ENCODE measurements at places on chromosomes 2 and 18.

GRCh38 chr2:85310330-85310729 is 17.5 kb downstream of the TGOLN2 start:
- DNase-seq, result no peak

DNA sequence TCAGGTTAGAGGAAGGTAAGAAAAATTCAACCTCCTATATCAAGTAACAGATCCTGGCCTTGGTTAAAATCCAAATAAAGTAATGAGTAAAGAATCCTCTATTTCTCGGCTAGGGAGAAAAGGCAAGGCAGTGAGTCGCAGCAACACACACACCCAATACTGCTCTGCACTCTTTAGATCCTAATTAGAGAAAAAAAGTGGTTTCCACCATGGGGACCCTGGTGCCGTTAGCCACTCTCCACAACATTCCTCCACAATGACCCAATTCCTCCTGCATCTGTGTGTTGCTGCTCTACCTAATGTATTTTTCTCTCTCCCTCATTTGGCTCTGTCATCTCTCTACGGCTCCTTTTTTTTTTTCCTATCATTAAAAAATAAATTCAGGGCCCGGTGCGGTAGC is 462.7 kb downstream of the METTL4 start:
- no peak for DNase-seq

DNA sequence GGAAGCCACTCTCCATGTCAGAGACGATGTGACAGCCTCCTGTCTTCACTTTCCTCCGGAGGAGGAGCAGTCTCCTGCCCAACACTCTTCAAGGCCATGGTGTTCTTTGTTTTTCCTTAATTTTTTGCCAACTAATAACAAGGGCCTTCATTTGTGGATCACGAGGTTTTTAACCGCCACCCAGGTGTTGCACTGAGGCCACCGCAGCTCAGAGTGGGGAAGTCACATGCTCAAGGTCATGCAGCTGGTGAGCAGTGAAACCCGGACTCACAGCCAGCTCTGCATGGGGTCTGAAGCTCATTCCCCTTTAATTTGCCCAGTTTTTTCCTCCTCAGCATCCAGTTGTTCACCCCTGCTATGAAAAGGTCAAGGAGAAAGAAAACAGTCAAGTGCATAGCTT is 19.6 kb downstream of the ENOSF1 start:
- DNase-seq, result no peak

DNA sequence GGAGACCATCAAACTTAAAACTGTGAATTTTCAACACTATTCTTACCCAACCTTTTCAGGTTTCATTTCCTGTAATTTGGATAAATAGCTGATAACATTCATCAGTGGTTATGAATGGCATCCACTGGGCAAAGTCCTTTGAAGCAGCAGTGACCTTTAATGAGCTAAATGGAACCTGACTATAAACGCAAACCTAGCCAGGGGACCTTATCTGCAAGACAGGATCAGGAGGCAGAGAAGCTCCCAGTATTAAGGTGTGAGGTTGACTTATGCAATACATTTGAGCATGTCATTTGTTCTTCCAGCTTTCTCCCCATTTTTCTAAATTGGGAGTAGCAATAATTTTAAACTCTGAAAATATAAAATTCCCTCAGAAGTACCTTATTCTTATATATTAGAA is 38.4 kb downstream of the CREG2 start:
- DNase-seq, result no peak

- DNase-seq, result no peak
Observed at GRCh38 chr2:30287857-30288513, 56.7 kb downstream of the LBH start.

GRCh38 chr18:26483633-26484032 is 64.7 kb downstream of the KCTD1 start:
- DNase-seq, result no peak

DNA sequence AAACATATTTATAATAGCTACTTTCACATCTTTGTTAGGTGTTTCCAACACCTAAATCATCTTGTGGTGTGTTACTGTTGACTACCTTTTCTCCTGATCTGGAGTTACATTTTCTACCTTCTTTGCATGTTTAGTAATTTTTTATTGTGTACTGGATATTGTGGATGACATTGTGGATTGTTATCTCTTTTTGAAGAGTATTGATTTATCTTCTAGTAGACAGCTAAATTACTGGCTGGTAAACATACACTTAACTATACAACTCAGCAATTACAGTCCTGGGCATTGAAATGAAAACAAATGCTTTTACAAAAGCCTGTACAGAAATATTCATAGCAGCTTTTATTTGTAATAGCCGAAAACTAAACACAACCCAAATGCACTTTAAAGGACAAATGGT is 150.8 kb downstream of the PTRHD1 start:
- DNase-seq, result no peak

DNA sequence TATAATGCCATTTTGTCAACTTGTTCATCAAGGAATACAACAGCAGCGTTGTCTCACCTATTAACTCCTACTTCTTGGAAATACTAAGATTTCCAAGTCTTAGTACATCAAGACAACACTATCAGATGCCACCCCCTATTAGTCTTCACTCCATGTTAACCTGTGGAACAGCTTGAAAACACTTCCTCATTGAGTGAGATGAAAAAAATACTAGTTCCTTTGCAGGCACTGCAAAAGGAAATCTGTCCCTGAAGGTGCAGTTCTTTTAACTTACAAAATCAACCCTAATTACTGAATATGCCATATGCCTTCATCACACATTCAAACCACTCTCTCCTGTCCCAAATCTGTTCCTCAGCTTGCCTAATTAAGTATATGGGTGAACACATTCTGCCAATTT is 4.0 kb downstream of the CWC22 start:
- no peak for DNase-seq

- no peak for DNase-seq
Observed at GRCh38 chr2:105576440-105577241, 168.1 kb upstream of the NCK2 start.

DNA sequence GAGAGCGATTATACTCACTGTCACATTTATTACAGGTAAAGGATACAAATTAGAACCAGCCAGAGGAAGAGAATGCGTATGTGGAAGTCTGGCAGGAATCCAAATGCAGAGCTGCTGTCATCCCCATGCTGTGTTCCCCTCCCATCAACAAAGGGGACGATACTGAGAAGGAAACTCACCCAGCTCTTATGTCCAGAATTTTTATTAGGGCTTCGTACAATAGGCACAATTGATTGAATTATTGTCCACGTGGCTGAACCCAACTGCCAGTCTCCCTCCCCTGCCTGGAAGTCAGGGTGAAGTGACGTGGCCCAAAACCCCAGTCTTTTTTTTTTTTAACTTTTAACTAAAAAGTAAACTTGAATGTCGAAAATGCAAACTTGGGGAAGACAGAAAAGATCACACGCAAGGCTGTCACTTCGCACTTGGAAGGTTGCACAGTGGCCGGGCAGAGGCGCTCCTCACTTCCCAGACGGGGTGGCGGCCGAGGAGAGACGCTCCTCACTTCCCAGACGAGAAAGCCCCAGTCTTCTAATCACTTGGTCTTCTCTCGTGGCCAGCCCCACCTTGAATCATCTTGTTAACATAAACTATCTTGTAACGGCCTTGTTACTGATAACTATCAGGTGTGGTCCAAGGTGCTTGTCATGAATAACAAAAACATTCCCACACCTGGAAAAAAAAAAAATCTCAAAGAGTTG is 40.0 kb upstream of the ITSN2 start:
- DNase-seq, result no peak

GRCh38 chr2:228763379-228763981 is 507.6 kb downstream of the PID1 start:
- no peak for DNase-seq

DNA sequence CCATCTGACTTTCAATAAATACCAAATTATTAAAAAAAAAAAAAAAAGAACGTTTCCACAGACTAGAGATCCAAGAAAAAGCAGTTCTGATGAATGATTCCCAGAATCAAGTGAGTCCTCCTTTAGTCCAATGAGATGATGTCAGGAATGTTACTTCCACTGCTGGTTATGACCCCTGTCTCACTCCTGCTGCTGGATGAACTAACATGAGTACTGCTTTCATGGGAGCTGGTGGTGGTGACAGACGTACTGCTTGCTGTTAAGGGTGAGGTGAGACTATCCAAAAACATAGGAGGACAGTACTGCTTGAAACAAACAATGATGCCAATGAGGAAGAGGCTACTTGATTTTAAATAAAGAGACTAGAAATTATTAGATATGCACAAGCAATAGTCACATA is 55.5 kb upstream of the ST8SIA5 start:
- no peak for DNase-seq

DNA sequence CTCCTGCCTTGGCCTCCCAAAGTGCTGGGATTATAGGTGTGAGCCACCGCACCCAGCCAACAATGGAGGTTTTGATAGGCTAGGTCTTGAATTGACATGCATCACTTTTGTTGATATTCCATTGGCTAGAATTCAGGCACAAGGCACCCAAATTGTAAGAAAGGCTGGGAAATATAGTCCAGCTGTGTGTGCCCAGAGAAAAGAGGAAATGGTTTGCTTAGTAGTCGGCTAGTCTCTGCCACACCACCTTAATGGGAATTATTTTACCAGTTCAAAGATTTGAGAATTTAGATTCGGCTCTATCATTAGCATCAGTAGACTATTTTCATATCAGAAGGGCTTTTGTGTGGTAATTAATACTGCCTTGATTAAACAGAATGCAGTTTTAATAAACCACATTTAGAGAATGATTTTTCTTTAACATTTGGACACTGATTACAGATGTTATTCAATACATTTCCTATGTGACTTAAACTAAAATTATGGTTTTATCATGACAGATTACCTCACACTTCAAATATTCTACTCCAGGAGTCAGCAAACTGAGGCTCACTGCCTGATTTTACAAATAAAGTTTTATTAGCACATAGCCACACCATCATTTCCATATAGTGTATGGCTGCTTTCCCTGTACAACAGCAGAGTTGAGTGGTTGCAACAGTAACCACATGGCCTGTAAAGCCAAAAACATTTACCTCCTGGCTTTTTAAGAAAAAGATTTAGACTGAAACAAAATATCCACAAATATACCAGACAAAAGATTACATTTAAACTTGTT is 27.4 kb downstream of the DBI start:
- DNase-seq, result no peak

- no peak for DNase-seq
Observed at GRCh38 chr2:20526708-20527107, 79.8 kb downstream of the RHOB start.

DNA sequence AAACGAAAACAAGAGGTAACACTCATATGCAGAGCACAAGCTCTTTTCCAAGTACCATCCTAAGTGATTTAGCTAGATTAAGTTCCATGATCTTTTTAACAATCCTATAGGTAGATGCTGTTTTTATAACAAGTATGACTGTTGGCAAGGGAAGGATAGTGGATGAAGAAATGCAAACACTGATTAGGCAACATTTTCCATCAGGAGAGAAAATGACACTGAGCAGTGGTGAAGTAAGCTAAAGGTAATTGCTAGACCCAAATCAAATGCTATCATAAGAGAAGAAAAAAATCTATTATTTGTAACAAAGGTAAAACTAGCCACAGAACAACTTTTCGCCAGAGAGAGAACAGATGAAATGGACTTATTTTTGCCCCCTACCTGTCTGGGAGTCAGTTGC is 34.3 kb upstream of the BARD1 start:
- DNase-seq, result no peak

DNA sequence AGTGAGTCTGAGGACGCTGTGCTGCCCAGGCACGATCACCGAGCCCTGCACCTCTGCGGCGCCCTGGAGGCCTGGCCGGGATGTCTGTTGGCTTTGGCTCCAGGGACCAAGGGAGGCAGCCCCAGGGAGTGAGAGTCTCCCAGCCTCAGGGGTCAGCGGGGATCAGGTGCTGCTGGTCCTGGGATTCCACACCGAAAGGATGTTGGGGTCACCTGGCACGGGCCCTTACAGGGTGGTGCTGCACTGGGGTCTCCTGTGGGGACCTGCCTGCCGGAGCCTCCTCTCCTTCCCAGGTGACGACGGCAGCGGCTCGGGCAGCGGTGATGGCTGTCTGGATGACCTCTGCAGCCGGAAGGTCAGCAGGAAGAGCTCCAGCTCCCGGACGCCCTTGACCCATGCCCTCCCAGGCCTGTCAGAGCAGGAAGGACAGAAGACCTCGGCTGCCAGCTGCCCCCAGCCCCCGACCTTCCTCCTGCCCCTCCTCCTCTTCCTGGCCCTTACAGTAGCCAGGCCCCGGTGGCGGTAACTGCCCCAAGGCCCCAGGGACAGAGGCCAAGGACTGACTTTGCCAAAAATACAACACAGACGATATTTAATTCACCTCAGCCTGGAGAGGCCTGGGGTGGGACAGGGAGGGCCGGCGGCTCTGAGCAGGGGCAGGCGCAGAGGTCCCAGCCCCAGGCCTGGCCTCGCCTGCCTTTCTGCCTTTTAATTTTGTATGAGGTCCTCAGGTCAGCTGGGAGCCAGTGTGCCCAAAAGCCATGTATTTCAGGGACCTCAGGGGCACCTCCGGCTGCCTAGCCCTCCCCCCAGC is 30.5 kb downstream of the GPC1 start:
- peak; percentile 58 for DNase-seq

GRCh38 chr2:239178484-239178883 is 222.3 kb downstream of the HDAC4 start:
- peak; percentile 17 for DNase-seq

DNA sequence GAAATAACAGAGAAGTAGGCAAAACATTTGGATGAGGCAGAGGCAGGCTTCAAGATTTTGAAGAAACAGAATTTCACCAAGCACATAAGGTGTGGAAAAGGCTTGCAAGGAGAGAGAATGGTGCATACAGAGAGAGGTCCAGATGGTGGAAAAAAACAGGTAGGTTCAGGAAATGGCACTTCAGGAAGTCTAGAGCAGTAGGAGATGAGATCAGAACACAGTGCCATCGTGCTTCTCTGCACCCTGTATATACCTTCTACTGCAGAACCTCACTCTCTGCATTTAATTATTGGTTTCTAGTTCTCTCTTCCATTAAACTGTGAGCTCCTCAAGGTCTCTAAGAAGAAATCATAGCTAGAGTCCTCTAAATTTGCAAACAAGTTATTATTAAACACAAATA is 2.4 kb downstream of the PAIP2B start:
- DNase-seq, result no peak

DNA sequence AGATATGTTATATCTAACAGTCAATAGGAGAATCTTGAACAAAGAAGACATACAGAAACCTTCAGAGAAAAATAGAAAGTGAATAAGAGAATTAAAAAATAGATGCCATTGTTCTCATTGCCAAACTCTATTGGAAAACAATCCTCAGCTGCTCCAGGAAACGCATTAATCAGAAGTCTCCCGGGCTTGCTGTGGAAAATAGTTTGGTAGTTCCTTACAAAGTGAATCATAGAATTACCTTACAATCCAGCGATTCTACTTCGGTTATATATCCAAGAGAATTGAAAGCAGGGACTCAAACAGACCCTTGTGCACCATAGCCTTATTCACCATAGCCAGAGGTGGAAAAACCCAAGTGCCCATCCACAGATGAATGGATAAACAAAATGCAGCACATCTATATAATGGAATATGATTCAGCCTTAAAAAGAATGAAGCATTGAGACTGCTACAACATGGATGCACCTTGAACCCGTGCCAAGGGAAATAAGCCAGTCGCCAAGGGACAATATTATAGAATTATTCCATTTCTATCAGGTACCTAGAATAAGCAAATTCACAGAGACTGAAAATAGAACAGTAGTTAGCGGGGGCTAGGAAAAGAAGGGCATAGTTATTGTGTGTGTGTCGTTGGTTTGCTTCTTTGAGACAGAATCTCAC is 21.9 kb upstream of the CHRNA1 start:
- DNase-seq, result no peak

- peak; percentile 81 for DNase-seq
Observed at GRCh38 chr2:134446383-134447017, 192.6 kb downstream of the MGAT5 start.

- DNase-seq, result peak; percentile 67
Observed at GRCh38 chr18:77082316-77082955, 50.1 kb downstream of the MBP start.
